Skeletal muscle tissue (tissue), 5 donors: ENCODE measurements at places on chromosomes 1 and 21. TPM values are rescaled to one million over a fixed set of nuclear protein-coding genes. Genes with fewer than 3 reads are reported as not detected.

AMY1C gene
- total RNA-seq, result not detected

LRRC3 gene
- 0.52 TPM for total RNA-seq

CYP4X1 gene
- 3.1 TPM for total RNA-seq

OLFML3 gene
- total RNA-seq, result 86.1 TPM

TNFRSF9 gene
- under 0.01 TPM for total RNA-seq

CELA2B gene
- 1.6 TPM for total RNA-seq

REN gene
- not detected for total RNA-seq

MRPL24 gene
- total RNA-seq, result 36.5 TPM

BRDT gene
- not detected for total RNA-seq

C2CD4D gene
- not detected for total RNA-seq

IL19 gene
- not detected for total RNA-seq

MMEL1 gene
- 1.0 TPM for total RNA-seq

TENT5C gene
- total RNA-seq, result 48.0 TPM

PHGDH gene
- total RNA-seq, result 50.1 TPM

RPTN gene
- not detected for total RNA-seq

NLRP3 gene
- 5.2 TPM for total RNA-seq

ARHGAP30 gene
- 4.2 TPM for total RNA-seq

NR5A2 gene
- total RNA-seq, result 4.2 TPM

SPRR2F gene
- not detected for total RNA-seq

FH gene
- 79.9 TPM for total RNA-seq

ATP5PO gene
- 258 TPM for total RNA-seq

ANKRD65 gene
- total RNA-seq, result 5.7 TPM

HSD3B2 gene
- not detected for total RNA-seq
